ENCODE measurements at places on chromosomes 1 and 21. TPM values are rescaled to one million over a fixed set of nuclear protein-coding genes. Genes with fewer than 3 reads are reported as not detected.

FCER1G gene
- 1.8 TPM for total RNA-seq

RAB25 gene
- 52.6 TPM for total RNA-seq

HTR6 gene
- 0.11 TPM for total RNA-seq

CDC14A gene
- total RNA-seq, result 19.5 TPM

BSND gene
- 0.09 TPM for total RNA-seq

OR10Z1 gene
- not detected for total RNA-seq

GBP6 gene
- 0.13 TPM for total RNA-seq

RCAN1 gene
- total RNA-seq, result 15.7 TPM

OR2L5 gene
- total RNA-seq, result not detected

APCS gene
- not detected for total RNA-seq

EXO1 gene
- 9.4 TPM for total RNA-seq

ANGPTL7 gene
- not detected for total RNA-seq

INAVA gene
- total RNA-seq, result 35.7 TPM

YARS1 gene
- 101 TPM for total RNA-seq

MTOR gene
- total RNA-seq, result 49.3 TPM

NUP210L gene
- total RNA-seq, result 0.04 TPM

LHX8 gene
- total RNA-seq, result 0.20 TPM

Measured in mesothelial cell of epicardium (in vitro differentiated cells).